ENCODE measurements at places on chromosomes 3 and 15.

DNA sequence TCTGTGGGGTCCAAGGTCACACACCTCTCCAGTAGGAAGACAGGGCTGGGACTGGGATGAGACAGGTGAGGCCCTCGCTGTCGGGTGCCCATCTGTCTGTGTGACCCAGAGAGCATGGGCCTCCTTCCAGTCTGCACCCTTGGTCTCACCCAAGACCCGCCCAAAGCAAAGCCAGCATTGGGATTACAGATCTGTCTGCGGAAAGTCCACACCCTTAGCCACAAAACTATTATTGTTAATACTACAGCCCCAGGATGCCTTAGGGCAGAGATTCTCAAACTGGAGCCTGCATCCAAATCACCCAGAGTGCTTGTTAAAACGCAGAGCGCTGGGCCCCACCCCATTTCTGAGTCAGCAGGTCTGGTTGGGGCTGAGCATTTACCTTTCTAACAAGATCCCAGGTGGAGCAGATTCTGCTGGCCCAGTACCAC, 58.5 kb upstream of the ZNF148 start:
- no peak for DNase-seq

GRCh38 chr3:41662288-41662687, 299.6 kb downstream of the ULK4 start:
- no peak for DNase-seq

GRCh38 chr3:4052706-4053105, 250.5 kb upstream of the SETMAR start:
- no peak for DNase-seq

DNA sequence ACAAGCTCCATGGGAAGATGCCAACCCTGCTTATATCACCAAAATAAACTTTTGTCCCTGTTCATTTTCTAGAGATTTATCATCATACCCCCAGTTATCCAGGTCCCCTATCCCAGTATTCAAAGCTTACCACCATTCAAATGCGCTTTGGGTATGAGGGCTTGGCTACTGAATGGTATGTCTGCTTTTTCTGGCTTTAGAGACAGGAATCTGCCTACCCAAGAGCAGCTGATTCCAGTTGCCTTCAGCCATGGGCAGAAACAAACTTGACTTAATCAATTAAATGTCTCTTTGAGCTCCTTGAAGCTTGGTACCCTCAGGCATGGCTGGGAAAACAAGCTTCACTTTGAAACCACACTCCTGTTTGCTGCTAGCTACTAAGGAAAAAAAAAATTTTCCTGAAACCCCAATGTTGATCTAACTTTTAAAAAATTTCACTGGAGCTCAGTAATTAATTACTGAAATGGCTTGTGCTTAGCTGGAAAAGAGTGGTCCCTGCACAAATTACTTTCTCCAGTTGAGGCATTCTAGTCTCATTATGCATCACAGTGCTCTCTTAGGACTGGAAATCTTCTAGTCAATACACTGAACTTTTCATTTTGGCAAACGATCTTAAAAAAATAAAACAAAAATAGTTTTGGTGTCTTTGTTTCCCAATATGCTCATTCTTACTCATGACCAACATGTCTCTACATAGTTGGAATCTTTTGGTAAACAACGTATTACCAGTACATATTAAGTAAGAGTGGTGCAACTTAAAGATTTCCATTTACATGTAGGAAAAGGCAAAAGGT, 242.8 kb downstream of the DTWD1 start:
- no peak for DNase-seq

- DNase-seq: no peak
Measured at GRCh38 chr3:30621576-30621975, 15.2 kb downstream of the TGFBR2 start.

DNA sequence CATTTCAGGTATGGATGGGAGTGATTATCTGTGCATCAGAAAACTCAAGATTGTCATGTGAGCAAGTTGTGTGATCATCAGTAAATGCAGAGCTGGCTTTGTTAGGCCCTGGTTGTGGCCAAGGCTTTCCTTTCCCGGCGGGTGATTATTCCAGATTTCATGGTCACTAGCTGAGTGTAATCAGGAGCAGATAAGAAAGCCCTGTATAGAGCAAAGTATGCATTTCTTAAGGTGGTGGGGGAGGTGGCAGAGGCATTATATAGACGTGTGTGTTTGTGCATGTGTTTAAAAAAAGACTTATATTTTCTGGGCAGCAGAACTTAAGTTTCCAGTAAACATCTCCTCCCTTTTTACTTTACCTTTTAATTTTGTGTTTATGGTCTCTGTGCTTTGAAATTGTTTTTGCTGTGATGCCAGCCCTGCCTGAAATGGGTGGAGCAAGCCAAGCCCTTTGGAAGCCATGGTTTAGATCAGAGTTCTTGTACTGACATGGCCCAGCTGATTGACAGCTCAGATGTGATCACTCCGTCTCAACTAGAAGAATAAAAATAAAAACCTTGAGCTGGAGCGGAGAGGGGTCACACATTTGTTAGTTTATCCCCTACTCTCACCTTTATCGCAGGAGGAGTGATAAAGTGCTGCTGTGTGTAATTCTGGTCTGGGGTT, 22.2 kb downstream of the SMAD3 start:
- no peak for DNase-seq

DNA sequence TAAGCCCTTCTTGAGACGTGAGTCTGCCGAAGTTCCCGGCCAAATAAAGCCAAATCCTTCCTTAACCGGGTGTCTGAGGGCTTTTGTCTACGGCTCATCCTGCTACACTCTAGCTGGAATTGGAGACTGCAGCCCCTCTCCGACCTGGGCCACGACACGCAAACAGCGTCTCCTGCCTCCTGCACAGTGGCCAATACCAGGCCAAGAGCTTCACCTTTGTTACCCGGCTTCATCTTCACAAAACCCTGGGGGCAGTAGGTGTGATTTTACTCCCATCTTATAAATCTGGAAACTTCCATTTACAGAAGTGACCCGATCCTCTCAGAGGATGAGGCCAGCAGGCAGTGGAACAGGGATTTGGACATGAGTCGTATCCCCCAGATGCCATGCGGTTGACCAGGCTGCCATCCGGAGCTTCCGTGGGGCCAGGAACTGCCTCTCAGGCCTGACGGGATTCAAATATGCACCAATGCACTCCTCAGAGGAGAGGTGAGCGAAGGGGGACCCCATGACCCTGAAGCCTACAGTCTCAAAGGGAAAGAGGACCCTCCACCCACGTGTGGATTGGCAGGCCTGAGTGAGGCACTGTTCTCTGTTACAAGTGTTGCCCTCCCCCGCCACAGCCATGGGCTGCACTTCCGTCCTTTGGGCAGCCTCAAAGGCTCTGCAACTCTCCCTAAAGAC, 53.2 kb upstream of the KLF13 start:
- DNase-seq: no peak

DNA sequence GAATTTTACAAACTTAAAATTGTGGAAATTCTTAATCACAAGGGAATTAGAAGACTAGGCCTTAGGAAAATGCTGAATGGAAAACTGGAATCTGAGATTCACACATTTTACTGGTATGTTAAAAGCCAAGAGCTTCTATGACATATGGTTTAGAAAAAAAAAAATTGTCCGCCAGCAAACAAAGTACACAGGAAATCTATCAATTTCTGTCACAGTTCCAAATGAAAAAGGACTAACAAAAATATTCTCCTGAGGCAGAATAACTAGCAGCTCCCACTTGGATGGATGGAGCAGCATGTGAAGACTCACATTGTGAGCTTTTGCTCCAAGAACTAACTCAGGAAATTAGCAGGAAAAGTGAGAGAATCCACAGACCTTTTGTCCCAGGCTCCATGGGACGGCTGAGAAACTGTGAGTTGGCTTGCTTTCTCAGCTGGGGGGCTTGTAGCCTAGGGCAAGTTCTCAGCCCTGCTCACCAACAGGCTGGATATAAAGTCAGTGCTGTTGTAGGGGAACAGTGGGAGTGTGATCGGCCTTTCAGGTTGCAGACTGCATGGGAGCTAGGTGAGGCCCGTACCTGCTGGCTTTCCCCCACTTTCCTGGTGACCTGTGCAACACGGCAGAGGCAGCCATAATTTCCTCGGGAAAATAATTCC, 731.1 kb upstream of the SGO1 start:
- no peak for DNase-seq

GRCh38 chr3:8156831-8157230, 344.8 kb upstream of the LMCD1 start:
- no peak for DNase-seq

GRCh38 chr3:11637901-11638458, 5.7 kb downstream of the VGLL4 start:
- no peak for DNase-seq

GRCh38 chr3:46995901-46996562, 16.6 kb downstream of the NBEAL2 start:
- no peak for DNase-seq

DNA sequence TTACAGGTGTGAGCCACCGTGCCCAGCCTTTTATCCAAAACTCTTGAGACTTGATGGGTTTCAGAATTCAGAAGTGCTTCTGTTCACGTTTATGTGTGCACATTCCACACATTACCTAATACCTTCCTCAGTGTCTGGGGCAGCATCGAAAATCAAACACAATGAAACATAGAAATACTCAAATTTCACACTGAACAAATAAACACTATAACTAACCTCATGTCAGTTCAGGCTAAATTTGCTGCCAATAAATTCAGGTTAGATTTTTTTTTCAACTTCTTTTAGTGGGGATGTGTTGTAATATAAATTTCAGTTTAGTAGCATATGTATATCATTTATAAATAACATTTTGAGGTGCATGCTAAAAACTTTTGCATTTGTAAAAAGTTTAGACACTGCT, 2.8 kb downstream of the EIF2AK4 start:
- no peak for DNase-seq

DNA sequence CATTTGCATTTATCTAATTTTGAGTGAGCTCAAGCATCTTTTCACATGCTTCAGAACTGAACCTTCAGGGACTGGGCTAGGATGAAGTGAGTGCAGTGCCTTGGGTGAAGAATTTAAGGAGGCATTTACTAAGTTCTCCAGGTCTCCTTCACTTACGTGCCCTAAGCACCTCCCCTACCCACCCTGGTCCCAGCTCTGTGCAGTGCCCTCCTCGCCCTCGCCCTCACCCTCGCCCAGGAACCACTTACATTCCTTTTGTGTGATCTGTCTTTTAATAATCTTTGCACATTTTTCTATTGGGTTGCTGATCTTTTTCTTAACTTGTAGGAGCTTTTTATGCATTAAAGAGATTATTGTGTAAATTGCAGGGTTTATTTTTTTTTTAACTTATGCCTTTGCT, 322.6 kb downstream of the THSD4 start:
- DNase-seq: no peak

DNA sequence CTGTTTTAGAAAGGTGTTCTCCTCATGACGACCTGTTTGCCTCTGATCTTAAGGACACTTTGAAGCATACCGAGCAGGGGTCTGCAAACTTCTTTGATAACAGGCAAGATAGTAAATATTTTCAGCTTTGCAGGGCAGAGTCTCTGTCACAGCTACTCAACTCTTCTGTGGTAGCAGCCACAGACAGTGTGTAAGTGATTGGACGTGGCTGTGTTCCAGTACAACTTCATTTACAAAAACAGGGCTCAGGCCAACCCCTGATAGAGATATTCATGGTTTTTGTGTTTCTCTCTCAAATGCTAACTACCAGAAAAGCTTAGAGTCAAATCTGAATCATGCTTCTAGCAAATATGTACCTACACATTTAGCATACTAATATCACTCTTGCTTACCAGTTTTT, 51.5 kb downstream of the TGFBR2 start:
- no peak for DNase-seq

DNA sequence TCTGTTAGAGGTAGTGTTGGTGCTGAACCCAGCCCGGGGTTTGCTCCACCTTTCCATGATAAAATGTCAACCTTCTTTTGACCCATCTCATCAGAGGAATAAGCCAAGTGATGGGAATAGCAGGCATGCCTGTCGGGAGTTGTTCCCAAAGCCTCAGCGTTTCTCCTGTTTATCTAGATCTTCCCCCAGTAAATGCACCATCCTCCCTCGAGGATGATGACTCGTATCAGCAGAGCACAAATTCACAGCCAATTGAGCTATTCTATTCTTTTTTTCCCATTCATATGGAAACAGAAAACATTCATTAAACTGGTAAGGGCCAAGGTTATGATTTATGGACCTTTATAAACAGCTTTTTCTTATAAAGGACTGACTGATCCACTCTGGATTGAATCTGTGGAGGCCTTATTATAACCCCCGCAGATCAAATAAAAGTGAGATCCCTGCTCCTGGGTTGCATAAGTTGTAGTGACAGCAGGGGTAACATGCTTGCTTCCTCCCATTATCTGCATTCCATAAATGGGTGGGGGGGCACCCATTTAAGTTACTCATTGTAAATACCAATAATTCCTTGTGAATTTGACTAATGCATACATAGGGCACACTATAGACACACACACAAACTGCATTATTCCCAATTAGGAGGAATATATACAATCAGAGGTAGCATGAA, 207.3 kb downstream of the PLCL2 start:
- DNase-seq: peak; percentile 3

DNA sequence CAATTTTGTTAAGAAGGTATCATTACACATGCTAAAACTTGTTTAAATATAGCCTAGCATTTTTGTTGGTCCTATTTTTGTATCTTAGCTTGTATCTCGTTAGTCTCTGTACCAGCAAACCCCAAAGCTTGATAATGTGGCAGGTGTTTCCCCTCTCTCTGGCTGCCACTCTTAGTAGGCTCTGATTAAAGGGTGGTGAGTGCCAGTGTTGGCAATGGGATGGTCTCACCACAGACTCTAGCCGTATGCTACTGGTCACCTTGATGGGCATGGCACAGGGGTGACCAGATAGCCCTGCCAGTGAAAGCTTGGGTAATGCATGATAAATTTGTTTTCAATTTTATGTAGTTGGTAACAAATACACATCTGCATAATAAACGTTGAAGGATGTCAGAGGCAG, 188.3 kb downstream of the CFAP20DC start:
- DNase-seq: no peak

DNA sequence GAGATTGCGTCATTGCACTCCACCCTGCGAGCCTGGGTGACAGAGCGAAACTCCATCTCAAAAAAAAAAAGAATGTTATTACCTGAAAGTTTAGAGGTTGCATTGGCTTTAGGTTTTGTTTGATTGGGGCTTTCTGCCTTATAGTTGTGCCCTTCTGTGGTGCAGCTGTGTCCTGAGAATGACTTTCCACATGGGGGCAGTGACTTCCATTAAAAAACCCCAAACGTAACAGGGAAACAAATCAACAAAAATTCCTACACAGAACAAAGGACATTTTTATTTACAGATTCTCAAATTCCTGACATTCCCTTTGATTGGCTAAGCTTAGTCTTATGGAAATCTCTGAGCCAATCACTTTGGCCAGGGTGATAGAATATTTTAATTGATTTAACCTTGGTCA, 154.1 kb upstream of the GPR149 start:
- DNase-seq: no peak

GRCh38 chr15:75578173-75578947, 755 bp downstream of the PTPN9 start:
- no peak for DNase-seq

- DNase-seq: no peak
Measured at GRCh38 chr15:58258501-58259292, 120.5 kb downstream of the AQP9 start.

DNA sequence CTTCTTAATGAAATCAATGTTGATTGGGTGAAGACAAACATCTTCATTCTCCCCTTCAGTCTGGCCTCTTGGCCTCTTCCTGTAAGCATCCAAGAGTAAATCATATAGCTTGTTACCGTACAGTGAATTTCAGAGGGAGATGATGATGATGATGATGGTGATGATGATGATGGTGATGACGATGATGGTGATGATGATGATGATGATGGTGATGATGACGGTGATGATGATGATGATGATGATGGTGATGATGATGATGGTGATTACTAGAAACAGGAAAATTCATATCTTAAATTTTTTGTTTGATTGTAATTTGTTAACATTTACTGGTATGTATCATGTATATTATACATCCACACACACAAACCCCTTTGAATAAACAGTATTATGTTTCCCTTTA, 256.1 kb upstream of the PLSCR5 start:
- DNase-seq: no peak

GRCh38 chr15:43771816-43772215, 5.0 kb downstream of the ELL3 start:
- DNase-seq: no peak

All from COLO829 (cell line).